ENCODE measurements at places on chromosomes 5 and 9.

- no peak for DNase-seq
Measured at GRCh38 chr9:91481972-91482371, 58.3 kb upstream of the NFIL3 start.

DNA sequence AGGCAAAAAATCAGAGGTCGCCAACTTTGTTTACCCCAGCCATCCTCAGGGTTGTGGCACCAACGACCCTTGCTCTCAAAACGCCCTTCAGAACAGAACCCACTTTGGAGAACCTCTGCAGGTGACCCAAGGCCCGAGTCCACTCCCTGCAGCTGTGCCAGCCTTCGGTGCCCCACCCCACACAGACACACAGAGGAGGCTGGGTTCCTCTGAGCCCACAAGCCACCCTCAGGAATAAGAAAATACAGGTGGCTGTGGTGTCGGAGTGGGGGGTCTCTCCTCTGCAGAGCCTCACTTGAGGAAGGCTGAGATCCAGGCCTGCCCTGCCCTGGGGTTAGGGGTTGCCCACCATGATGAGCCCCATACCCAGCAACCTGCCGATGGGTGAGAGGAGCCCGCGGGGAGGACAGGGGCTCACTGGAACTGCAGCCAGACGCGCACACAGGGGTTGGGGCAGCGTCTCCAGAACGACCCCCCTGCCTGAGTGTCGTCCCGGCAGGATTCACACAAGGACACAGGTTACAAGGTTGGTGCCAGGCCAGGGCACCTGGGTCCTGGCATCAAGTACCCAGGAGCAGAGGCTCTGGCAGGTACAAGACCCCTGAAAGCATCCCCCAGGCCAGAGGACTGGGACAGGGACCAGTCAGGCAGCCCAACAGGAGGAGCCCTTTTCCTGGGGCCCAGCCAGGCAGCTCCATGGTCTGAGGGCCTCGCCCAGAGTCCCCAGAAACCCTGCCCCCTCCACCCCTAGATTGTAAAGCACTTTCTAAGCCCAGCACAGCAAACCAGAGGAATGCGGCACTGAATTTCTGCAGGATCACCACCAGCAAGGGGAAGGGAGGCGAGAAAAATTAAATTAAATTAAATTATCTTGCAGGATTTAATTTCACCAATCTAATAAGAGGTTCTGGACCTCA, 40.0 kb downstream of the NACC2 start:
- no peak for DNase-seq

DNA sequence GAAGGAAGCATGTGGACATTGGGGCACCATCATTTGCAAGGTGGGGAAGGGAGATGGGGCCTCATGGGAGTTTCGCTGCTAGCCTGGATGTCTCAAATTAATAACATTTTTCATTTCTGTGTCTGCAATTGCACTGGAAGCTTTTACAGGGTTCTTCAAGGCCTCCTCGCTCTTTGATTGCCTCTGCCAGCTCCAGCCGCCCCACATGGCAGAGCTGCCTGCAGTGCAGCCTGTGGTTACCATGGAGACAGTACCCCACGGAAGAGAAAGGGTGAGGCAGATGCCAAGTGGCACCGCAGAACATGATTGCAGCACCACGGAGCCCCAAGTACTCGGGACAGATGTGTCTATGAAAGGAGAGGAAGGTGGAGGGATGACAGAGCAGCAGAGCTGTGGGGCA, 25.4 kb downstream of the CTNND2 start:
- no peak for DNase-seq

GRCh38 chr5:45093377-45093776, 284.6 kb downstream of the MRPS30 start:
- DNase-seq, result no peak

GRCh38 chr5:83055166-83055565, 22.0 kb downstream of the TMEM167A start:
- no peak for DNase-seq

- DNase-seq, result no peak
Measured at GRCh38 chr5:73896097-73896496, 270.1 kb downstream of the ARHGEF28 start.

DNA sequence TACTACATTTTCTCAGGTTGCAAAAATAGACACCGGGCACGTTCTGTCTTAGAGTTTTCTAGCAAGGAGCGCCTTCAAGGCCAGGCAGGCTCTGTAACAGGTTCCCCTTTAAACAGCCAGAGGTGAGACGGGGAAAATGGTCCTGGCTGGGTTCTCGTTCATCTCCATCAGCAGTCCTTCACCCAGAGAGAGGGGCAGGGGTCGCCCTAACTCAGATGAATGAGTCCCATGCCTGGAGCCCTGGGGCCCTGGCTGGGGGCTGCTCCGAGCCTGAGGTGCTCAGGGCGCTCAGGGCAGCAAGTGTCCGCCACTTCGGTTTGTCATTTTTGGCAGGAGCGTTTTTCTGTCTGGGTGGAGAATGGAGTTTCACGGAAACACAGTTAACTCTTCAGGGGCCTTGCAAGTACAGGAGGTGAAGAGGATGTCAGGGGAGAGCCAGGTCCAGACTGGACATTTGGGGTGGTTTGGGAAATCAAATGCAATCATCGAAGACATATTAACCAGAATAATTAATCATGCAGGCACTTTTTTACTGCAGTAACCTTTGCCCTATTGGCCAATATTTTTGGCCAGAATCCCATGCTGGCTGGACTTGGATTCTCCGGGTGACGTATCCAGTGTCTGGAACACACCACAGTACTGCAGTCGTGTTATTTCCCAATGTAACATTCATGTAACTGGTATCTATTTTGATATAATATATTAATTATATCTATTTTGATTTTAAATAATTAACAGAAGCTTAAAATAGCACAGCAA, 2.9 kb downstream of the NTNG2 start:
- DNase-seq, result no peak

GRCh38 chr9:24257726-24258125, 288.0 kb downstream of the IZUMO3 start:
- DNase-seq, result no peak

DNA sequence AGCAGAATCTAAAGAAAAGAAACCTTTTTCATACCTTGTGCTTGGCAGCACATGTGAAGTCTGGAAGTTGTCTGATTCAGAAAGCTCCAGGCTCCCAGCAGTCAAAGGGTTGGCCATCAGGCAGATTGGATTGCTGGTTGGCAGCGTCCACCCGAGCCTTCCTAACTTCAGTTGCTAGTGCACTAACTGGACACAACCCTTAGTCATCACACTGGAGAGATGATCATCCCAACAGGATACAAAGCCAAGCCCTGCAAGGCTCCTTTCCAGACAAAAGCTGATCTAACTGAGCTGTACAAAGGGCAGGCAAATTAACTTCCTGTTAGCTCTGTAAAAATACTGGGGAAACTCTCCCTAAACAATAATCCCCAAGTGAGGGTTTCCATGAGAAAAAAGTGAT, 185.6 kb downstream of the SNX18 start:
- DNase-seq, result no peak

DNA sequence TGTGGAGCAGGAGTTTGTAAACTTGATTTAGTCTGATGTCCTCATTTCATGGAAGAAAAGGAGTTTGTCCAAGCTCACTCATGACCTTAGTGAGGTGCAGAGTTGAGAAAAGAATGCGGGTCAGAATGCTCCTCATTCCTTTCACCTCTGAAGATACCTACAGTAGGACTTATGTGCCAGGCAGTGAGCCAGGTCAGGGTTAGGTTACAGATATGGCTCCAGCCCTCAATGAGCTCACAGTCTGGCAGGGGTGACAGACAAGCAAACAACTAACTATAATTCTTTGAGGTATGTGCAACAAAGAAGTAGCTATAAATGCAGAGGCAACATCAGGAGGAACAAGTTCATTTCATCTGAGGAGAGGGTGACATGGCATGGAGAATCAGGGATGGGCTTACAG, 102.5 kb downstream of the SPATA31D1 start:
- DNase-seq, result no peak

DNA sequence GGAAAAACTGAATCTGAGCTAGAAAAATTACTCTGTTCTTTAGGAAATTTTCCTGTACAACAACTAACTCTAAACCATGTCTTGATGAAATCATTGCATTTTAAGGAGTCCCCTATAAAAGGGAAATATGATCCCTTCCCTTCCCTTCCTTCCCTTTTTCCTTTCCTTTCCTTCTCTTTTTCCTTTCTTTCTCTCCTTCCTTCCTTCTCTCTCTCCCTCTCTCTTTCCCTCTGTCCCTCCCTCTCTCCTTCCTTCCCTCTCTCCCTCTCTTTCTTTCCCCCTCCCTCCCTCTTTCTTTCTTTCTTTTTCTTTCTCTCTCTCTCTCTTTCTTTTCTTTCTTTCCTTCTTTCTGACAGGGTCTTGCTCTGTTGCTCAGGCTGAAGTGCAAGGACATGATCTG, 42.2 kb upstream of the MYO10 start:
- no peak for DNase-seq

GRCh38 chr9:34124099-34124498, 2.4 kb downstream of the DCAF12 start:
- DNase-seq, result no peak

GRCh38 chr5:145948047-145948446, 11.7 kb downstream of the SH3RF2 start:
- DNase-seq, result no peak

GRCh38 chr9:87255431-87256155, 242.1 kb upstream of the DAPK1 start:
- DNase-seq, result no peak

- DNase-seq, result no peak
Measured at GRCh38 chr5:175351126-175351525, 92.9 kb downstream of the DRD1 start.

- no peak for DNase-seq
Measured at GRCh38 chr5:135242021-135242865, 156.8 kb downstream of the MACROH2A1 start.

DNA sequence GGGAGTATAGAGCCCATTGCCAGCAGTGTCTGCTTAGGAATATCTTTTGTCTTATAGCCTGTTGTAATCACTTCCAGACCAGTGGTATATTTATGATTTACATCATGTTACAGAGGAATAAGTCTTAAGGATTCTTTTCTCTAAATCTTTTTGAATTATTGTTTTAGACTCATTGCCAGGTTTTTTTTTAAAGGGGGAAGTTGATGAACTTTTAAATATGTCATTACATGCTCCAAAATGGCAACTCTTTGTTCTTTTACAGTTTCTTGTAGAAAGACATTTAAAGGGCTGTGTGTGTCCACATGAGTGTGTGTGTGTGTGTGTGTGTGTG, 59.4 kb upstream of the NFIB start:
- no peak for DNase-seq

Measured in activated CD4-positive, alpha-beta T cell treated with anti-CD3 and anti-CD28 coated beads for 24 hours (primary cell).